IPS DF 19.7 (cell line): ENCODE measurements at places on chromosomes 12 and 14.

- no peak for DNase-seq
Observed at GRCh38 chr12:6199531-6200255, 507 bp upstream of the CD9 start.

DNA sequence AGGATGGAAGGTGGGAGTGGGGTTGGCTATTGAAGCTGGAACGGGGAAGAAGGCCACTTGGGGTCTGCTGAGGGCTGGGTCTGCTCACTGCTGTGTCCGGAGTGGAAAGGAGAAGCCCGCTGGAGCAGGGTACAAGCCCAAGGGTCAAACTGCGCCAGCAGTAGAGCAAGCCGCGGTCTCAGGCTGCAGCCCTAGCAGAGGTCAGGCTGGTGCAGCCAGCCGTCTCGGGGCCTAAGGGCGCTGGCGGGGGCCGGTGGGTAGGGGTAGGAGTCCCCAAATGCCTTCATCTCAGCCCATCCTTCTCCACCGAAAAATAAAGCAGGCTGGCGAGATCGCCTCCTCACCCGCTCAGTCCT, 718 bp upstream of the JDP2 start:
- no peak for DNase-seq

GRCh38 chr12:124732275-124733075, 131.2 kb downstream of the SCARB1 start:
- no peak for DNase-seq

- no peak for DNase-seq
Observed at GRCh38 chr14:93322929-93323599, 9.8 kb downstream of the BTBD7 start.
